ENCODE measurements at places on chromosomes 3 and 15.

DNA sequence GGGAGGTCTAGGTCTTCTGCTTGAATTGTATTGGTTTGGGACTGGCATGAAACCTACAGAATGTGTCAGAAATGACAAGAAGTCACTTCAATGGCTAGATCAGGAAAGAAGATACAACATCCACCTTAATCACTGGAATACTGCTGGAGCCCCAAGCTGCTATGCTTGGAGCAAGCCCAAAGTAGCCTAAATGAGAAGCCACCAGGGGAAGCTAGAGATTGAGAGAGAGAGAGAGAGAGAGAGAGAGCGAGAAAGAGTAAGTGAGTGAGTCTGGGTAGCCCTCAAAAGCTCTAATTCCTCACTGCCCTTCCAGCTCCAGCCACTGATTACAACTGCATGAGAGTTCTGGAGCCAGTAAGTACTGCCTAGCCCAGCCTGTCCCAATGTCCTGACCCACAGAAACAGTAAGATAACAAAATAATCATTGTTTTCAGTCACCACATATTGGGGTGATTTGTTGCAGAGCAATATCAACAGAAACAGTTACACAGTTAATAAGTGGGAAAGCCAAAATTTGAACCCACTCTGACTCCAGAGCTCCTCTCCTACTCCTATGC is 529.2 kb upstream of the GOLIM4 start:
- no peak for DNase-seq

DNA sequence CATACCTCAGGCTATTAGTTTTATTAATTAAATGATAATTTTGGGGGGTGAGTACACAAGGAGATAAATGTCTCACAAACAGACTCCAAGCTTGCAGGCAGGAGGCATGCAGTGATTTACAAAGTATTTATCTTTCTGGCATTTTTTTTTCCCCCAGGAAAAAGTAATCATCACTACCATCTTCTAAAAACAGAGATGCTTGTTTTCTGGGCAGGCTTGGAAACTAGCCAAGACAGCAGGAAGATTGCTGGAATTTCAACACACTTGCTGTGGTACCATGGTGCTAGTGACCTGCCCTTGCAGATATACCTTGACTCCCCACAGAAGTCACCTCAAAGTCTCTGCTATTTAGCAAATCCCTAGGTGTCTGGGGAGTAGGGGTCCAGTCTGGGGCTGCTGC is 732.8 kb upstream of the CFAP20DC start:
- DNase-seq = no peak

- DNase-seq = no peak
These were observed 38.0 kb downstream of the EXOG start for GRCh38 chr3:38534180-38534579.

DNA sequence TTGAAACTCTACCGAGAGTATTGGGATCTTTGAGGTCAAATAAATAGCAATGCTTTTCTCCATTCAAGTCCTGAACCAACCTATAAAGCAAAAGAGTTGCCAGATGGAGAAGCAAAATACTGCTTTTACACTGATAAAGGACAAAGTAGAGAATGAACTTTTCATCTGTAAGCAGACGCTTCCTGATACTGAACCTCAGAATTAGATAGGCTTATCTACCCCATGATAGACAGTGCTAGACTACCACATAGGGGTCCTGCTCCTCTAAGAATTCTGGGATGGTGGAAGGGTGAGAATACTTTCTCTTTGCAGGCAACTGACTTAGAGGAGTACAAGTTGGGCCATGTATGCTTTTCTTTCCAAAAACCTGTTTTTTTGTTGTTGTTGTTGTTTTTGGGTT is 9.5 kb downstream of the SAXO2 start:
- DNase-seq = no peak

GRCh38 chr3:172033396-172033795 is 6.0 kb upstream of the FNDC3B start:
- DNase-seq = no peak

DNA sequence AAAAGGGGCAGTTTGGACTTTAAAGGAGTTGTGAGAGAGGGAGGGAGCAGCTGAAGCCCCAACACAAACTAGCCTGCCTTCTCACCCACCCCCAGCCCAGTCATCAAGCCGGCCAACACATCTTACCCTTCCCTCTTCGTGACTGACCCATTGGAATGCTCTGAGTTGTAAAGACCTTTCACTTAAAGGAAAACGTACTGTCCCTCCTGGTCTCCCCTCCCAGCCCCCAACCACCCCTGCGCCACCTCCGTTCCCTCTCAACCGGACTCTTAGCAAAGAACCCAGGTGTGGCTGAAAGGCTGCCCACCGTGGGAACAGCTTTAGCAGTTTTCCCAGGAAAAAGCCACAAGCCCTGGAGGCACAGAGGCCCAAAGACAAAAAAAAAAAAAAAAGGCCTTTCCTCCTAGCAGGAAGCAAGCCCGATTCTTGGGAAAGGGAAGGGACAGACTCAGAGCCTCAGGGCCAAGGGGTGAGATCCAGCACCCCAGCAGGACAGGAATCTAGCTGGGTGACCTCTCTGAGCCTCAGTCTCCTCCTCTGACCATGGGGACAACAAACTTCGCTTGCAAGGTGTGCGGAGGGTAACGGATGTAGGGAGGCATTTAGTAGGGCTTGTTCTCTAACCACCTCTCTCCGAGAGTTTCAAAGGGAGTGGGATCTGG is 2.4 kb downstream of the CYP11A1 start:
- no peak for DNase-seq

GRCh38 chr3:52671676-52672075 is 14.0 kb downstream of the PBRM1 start:
- DNase-seq = no peak

GRCh38 chr3:15108869-15109268 is 9.9 kb upstream of the RBSN start:
- no peak for DNase-seq

DNA sequence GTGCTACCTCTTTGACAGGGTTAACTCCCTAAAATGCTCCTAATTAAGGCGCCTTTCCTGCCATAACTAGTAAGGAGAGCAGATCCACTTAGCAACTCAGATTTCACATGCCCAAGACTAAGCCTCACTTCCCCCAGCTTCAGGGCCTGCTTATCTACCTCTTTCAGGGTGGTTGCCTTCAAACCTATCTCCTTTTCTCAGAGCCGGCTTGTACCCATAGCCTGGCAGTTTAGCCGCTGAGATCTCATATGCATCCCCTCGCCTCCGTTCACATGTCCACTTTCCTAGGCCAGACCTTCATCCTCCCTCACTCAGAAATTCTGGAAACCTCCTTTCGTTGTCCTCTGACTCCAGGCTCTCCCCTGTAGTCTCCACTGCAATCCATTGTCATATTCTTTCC is 1.0 kb upstream of the FSTL1 start:
- DNase-seq = no peak

DNA sequence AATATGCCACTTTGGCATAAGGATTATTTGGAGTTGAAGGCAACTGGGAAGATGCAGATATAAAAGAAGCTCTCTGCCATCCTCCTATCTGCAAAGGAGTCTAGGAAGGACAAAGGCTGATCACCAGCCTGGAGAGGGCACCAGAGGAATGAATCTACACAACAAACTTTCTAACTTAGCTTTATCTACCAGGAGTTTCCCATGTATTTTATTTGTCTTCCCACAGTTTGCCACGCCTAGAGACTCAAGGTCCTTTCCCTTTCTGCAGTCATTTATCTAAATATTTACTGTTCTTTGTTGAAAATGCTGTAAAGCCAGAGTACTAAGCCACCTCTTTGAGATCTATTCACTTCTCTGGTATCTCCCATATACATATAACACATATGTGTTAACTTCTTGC is 32.2 kb downstream of the GPR176 start:
- DNase-seq = no peak

- no peak for DNase-seq
These were observed 199.7 kb downstream of the RPLP1 start for GRCh38 chr15:69652293-69652692.

GRCh38 chr3:174346141-174346540 is 513.0 kb upstream of the NAALADL2 start:
- no peak for DNase-seq

DNA sequence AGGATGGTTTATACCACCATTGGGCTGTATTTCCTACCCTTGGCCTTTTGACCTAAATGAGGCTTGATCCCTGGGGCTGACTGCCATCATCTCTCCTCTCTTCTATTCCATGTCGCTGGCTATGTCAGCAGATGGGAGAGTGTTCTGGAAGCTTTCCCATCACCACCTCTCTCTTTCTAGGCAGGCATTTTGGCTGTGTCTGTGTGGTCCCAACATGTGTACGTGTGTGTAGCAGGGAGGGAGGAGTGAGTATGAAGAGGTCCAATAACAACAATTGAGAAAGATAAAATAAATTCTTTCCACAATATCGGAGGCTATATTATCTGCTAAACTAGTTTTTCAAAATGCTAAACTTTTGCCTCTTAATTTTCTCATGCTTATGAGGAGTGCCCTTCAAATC is 34.1 kb downstream of the CGNL1 start:
- DNase-seq = no peak

DNA sequence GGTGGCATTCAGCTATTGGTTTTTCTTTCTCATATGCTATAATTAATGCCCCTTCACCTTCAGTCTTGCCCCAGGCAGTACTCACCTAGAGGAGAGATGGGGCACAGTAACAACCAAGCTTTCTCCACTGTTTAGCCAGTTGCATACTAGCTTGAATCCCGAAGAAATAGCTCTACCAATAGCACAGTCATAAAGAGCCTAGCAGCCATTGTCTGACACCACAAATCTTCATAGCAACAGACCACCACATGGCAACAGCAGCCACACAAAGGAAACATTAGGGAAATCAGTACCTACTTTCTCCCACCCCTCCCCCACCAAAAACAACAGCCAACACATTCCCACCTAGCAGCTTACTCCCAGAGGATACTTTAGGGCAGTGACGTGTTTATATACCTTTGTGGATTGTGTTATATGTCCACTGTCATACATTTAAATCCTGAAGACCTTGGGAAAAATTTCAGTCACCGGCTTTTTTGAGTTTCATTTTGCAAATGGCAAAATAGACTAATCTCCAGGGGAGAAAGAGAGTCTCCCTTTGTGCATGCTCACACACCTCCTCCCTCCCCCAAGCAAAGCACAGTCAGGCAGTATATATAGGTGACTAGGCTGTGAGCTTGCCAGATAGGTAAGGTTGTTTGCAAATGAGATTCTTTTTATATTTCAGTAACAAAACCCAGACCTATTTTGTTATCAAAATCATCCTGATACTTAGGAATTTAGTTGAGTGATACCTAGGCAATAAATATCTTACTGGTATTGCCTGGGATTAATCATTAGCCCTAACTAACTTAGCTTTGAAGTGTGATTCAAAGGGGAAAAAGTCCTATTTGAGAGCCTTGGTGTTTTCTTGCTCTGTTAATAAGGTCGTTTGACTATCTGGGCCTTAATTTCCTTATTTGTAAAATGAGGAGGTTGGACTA is 140.6 kb downstream of the RBPMS2 start:
- no peak for DNase-seq
